Hematopoietic multipotent progenitor cell treated with erythropoietin and hydrocortisone succinate and interleukin-3 and kit ligand, for 6 days (in vitro differentiated cells): ENCODE measurements at places on chromosomes 2 and 18.

GRCh38 chr2:240926516-240927389 lies 20.6 kb downstream of the CROCC2 start:
- DNase-seq: no peak

DNA sequence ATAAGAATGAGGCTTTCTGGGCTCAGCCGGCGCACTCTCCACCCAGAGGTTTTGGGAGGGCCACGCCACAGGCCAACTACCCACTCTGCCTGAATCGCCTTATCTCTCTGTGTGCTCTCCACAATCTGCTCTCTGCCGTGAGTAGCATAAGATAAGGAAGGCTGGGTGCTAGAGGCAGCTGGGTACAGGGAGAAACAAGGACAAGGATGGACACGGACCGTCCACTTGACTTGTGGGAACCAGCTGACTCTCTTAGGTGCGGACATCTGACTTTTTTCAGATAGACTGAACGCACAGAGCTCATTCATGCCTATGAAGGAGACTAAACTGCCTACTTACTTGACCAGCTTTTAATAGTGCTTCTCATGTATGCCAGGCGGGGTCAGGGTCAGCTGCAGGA lies 14.3 kb downstream of the NPAS2 start:
- DNase-seq: no peak

DNA sequence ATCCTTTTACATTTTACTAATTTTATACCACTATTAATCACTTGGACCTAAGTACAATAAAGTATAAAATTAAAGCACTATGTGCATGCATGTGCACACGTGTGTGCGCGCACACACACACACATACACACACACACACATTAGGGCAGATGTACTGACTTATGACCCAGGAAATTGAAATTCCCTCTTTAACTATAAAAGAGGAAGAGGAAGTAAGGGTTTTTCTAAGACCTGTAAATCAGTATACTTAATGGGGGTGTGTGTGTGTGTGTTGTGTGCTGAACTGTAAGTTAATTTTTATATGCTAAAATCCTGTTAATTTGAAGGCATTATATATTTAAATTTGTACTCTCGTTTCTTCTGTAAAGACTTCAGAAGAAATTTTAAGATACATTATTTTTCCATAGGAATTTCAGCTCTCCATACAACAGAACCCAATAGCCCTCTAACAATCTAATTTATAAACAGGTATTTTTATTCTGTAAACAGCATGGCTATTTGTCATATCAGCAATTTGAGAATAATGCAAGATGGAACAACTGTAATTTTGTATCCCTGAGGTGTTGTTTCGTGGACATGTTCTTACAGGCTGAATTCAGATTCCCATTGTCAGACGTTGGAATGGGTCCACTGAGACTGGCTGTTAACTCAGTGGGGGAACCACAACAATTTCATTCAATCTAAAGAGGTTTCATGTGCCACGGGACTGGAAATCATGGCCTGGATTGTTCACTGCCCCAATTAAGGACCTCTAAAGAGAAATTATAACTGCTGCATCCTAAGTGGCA lies 90.9 kb downstream of the PLA2R1 start:
- peak; percentile 32 for DNase-seq

DNA sequence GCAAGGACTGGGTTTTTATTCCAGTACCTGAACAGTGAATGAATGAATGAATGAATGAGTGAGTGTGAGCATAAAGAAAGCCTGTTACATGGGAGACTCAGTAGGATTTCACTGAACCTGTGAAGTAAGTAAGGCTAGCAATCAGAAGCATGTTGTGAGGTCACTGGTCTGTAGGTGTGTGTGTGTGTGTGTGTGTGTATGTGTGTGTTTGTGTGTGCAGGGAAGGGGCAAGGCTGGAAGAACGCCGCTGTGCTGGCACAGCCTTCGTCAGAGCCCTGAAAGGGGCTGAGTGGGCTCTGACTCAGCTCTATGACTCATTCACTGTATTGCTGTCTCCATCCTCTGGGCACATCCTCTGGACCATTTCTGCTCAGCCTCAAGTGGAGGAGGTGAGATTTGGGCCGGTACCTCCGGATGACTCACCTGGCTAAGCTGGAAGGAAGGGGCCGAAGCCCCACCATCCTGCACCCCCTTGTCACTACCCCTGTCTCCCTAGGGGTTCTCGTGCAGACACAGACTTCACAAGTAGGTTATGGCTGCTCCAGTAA lies 51.4 kb upstream of the MRPL33 start:
- DNase-seq: no peak

DNA sequence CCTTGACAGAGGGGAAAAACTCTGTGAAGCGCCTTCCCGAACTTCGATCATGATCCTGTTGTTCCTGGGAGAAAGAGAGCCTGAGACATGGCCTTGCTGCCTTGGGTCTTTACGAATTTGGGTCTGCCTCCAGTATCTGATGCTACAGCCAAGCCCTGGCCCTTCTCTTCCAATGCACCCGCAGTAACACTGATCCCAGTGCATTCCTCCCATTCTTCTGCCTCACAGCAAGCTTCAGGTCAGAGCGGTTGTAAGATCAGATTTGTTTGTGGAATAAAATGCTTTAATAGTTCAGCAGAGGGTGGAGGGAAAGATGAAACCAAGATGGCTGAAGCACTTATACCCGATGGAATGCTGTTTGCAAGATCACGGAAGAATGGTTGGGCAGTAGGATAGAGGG lies 196.7 kb upstream of the SIX2 start:
- no peak for DNase-seq

DNA sequence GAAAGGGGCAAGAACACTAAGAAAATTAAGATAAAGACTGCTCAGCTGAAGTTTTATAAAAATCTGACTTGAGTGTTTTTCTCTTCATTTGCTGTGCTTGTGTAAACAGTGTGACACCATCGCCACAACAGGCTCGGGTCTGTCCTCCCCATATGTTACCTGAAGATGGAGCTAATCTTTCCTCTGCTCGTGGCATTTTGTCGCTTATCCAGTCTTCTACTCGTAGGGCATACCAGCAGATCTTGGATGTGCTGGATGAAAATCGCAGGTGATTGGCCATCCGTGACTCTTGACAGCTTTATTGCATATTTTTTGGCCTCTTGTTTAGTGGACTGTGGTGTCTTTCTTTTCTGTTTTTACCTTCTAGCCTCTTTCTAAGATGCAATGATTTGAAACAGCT lies 22.1 kb downstream of the MFF start:
- no peak for DNase-seq

GRCh38 chr2:171878481-171878993 lies 15.5 kb downstream of the SLC25A12 start:
- peak; percentile 37 for DNase-seq

DNA sequence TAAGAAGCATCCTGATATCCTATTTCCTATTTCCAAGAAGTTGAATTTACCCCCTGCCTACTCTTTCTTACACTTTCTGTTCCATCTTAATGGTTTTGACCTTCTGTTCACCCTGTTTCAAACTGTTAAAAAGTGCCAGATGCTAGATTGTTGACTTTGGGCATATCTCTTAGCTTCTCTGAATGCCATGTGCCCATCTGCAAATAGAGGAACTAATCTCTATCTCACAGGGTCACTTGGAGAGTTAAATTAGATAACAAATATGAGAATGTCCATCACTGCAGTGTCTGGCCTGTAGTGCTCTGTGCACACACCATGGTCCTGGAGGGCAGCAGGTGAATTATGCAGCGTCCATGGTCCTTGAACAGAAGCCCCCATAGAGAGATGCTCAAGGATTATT lies 83.8 kb downstream of the LRATD1 start:
- DNase-seq: no peak

DNA sequence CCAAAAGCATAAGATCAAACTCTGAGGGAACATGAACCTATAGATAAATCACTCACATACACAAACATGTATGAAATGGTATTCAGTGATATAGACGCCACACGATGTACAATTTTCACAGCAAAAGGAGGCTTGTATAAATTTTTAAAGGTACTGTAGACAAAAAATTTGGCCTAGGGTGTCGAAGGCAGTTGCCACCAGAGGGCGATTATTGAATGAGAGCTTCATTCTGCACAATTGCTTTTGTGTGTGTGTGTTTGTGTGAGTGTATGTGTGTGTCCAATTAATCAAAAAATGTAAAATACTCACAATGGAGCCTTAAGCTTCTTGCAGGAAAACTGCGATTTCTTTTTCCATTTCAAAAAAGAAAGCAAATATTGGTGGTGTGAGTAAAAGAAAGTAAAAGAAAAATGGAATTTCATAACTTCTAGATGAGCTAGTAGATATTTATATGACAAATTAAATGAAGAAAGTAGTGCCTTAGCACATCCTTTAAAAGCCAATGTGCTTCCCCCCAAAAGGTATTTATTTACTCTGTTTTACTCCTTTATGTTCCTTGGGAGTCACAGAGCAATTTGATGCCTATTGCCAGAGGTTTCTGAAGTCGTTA lies 800.1 kb downstream of the SATB2 start:
- peak; percentile 29 for DNase-seq

- DNase-seq: no peak
These were observed 101.9 kb upstream of the EPC2 start for GRCh38 chr2:148542614-148543013.

- no peak for DNase-seq
These were observed 144.7 kb downstream of the CAPN13 start for GRCh38 chr2:30662268-30663131.

DNA sequence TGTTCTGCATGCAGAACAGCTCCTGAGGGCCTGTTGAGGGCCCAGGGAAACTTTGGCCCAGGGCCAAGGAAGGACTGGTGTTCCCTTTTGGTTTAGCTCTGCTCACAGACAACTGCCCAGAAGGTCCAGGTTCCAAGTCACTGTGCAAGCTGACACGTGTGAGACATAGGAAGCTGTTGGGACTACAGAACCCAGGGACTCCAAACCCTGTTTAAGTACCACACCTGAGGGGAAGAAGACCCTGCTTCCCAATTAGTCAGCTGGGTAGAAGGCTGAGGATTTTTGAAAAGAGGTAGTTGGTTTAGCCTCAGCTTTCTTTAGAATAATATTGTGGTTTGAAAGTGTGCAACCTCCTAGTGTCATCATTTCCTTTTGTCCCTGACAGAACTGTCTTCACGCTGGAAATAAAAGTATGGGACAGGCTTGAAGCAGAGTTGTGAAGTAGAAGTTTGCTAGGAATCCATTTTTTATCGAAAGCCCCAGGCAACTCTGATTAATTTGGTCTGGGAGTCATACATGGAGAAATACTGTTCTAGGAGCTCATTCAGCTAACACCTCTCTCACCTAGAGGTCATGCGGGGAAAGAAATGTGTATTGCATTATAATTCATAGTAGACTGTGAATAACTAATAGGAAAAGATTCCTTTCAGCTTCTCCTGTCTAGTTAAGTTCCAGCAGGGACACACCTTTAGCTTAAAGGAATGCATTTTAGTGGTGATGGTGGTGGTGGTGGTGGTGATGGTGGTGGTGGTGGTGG lies 19.9 kb upstream of the IL1RL1 start:
- peak; percentile 52 for DNase-seq

GRCh38 chr2:196440413-196440812 lies 199.1 kb upstream of the CCDC150 start:
- DNase-seq: no peak

- DNase-seq: no peak
These were observed 59.0 kb downstream of the PDK1 start for GRCh38 chr2:172614932-172615331.

DNA sequence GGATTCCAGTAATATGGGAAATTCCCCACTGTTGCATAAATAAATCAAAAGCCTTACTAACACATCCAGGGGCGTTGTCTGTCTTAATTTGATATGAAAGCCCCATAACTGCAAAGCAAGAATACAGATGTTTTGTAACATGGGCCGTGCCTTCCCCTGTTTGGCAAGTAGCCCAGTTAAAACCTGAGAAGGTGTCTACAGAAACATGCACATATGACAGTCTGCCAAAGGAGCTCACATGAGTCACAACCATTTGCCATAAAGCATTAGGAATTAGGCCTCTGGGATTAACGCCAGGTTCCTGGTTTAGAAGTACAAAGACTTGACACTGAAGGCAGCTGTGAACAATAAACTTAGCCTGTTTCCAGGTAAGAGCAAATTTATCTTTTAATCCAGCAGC lies 43.1 kb upstream of the LONRF2 start:
- no peak for DNase-seq

- no peak for DNase-seq
These were observed 19.7 kb upstream of the TMEM17 start for GRCh38 chr2:62525549-62526269.

DNA sequence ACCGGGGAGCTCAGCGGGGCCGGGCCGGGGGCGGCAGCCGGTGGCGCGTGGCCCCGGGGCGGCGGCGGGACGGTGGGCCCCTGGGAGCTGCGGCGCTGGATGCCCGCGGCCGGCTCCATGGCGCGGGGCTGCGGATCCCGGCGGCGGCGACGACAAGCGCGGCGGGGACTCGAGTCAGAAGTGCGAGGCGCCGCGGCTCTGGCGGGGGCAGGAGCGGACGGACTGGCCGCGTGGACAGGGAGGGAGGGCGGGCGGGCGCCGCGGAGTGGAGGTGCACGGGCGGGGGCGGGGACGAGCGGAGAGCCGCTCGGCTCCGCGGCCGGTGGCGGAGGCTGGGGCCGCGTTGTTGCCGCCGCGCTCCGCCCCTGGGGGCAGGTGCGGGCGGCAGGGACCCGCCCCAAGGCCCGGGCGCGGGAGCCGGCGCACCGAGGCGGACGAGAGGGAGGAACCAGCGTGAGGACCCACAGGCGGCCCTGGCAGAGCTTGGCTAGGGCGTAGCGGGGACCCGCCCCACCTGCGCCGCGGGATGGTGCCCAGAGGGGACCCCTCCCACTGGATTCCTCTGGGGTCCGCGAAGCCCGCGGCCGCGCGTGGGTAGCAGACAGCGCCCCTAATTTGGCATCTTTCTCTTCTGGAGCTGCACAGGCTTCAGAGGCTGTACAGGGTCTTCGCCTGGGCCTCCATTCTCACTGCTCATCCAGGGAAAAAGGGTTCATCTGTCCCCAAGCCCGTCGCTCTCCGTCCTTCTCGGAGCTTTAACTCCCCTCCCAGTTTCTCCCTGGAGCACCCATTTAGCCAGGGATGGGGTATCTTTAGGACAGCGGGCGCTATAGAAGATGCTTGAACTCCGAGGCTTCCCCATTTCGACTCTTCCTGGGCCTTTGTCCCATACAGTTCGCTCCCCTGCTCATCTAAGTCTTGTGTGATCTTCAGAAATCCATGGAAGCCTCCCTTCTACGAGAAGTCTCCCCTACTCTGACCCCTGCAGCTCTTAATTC lies at the start of gene TMEM163:
TMEM163 (minus strand) TSS at position 184 of the 998 bp plus-strand sequence.
- DNase-seq: no peak

DNA sequence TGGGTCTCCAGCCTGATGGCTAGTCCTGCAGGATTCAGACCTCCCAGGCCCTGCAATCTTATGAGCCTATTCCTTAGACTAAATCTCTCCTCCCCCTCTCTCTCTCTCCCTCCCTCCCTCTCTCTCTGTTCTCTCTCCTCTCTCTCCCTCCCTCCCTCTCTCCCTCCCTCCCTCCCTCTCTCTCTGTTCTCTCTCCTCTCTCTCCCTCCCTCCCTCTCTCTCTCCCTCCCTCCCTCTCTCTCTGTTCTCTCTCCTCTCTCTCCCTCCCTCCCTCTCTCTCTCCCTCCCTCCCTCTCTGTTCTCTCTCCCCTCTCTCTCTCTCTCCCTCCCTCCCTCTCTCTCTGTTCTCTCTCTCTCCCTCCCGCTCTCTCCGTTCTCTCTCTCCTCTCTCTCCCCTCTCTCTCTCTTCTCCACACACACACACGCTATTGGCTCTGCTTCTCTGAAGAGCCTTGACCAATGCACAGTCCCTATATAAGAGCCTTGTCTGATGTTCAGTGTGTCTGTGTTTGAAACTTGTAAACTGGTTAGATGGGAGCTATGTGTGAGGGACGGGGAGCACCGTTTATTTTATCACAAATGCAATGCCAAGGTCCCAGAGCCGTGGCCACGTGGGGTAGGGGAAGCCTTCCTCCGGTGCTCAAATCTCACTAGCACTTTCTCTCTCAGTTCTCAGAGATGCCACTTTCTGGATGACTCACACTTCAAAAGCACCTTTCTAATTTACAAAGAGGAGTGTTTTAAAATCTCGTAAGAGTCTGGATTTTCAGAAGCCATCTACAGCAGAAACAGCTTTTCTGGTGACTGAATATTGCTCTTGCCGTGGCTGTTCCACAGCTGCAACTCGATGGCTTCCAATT lies 9.4 kb upstream of the PRLH start:
- DNase-seq: no peak
